ENCODE measurements at places on chromosomes 2 and 18. TPM values are rescaled to one million over a fixed set of nuclear protein-coding genes. Genes with fewer than 3 reads are reported as not detected.

OSR1 gene
- total RNA-seq, result 0.88 TPM

GRCh38 chr2:47899915-47900816 lies 6.1 kb downstream of the FBXO11 start:
- DNase-seq, result no peak

DNA sequence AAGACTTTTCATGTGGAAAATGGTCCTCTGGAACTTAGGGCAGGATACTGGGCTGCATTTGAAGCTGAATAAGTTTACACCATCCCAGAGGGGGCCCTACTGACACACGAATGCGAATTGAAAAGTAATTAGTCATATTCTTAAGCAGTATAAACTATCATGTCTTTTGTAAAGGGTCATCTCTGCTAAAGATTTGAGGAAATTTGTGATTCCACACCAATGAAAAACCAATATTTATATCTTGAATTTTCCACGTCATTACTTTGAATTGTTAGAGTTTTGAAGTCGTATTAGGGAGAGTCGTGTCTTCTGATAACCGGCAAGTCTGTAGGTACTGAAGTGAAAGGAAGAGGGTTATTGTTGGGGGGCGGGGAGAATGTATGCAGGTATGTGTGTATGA lies 4.1 kb upstream of the OTX1 start:
- DNase-seq, result no peak

IFIH1 gene
- total RNA-seq, result 6.8 TPM

DNA sequence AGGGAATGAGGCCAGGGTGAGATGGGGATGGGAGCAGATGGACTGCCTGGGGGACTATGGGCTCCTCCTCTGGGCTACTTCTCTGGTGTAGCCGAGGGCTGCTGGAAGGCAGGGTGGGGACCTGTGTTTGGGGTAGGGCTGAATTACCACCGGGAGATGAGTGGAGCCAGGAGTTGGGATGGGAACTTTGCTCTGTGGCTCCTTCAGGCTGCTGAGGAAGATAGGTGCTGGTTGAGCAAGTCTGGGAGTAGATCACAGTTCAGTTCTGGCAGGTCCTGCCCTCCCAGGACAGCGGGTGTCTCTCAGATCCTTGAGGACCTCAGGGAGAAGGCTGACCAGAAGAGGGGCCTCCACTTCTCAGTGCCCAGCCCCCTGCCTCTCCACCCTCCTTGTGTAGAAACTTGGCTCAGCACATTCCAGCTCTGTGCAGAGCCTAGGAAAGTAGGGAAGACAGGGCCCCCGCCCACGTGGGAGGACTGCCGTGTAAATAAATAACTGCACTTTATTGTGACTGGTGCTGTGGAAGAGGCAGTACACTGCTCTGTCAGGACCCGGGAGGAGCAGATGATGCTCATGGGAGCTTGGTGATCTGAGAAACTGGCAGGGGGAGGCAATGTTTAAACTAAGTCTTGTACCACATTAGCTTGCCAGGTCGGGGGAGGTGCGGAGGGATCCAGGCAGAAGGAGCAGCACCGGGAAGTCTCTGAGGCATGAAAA lies 15.3 kb downstream of the TET3 start:
- peak; percentile 68 for DNase-seq

- no peak for DNase-seq
Measured at GRCh38 chr2:199987586-199987985, 32.2 kb downstream of the MAIP1 start.

DNA sequence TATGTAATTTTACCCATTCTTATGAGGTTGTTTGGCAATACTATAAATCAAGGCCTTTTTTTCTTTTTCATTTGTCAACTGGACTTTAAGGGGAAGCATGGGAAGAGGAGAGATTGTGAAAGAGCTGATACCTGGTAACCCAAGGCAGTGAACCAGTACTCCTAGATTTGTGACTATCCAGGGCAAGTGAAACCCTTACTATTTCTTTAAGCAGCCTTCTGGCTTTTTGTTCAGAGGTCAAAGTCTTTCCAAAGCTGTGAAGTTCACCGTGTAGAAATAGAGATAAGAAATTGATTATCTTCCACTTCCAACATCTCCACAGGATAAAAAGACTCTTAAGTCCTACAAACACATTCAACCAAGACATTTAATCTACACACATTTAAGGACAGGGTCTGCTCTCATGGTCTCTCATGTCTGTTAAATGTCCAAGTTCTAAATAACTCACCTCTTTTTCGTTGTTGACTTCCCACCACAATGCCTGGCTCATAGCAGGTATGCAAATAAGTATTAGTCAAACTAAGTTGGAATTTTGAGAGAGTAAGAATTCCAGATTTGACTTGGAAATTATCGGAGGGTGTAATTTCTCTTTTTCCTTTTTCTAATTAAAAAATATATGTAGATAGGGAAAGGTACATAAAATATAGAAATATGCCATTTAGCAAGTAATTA lies 485.8 kb downstream of the STK39 start:
- DNase-seq, result no peak

DNA sequence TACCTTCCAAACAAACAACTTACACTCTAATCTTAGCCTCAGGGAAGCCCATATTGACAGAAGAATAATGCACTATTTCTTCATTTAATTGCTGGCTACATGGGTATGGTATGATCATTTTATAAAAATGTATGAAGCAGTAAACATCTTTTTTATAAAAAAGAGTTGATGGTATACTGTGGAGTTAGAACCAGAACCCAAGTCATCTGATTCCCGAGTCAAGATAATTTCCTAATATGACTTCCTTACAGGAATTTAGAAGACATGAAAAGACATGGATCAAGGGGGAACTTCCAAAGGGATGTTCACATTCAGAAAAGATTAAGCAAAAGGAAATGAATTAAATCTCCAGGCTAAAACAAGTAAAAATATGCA lies 171.8 kb downstream of the NBAS start:
- no peak for DNase-seq

DNA sequence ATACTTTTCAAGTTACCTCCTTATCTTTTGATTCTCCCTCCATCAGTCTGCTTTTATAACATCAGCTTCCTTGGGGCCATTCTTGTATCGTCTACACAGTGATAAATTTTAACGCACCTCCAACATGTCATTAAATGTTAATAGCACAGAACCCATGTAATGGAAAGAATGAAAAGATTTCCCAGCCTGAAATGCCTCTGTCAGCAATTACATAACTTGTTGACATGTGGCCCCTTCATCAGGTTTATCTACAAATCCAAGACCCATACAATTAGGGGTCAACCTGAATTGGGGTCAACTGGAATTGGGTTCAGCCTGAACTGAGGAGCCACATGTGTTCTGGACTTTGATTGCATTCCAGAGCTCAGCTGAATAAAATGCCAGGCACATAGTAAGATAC lies 148.2 kb upstream of the KLF7 start:
- DNase-seq, result no peak

GRCh38 chr2:75787532-75788132 lies 76.9 kb upstream of the GCFC2 start:
- no peak for DNase-seq

- DNase-seq, result no peak
Measured at GRCh38 chr2:232291343-232291742, 87.2 kb upstream of the ALPP start.

- DNase-seq, result no peak
Measured at GRCh38 chr2:1286929-1287328, 126.3 kb upstream of the TPO start.

- DNase-seq, result no peak
Measured at GRCh38 chr2:58886009-58886408, 644.9 kb upstream of the FANCL start.

GRCh38 chr2:109324861-109325260 lies 195.9 kb downstream of the SH3RF3 start:
- DNase-seq, result no peak

DNA sequence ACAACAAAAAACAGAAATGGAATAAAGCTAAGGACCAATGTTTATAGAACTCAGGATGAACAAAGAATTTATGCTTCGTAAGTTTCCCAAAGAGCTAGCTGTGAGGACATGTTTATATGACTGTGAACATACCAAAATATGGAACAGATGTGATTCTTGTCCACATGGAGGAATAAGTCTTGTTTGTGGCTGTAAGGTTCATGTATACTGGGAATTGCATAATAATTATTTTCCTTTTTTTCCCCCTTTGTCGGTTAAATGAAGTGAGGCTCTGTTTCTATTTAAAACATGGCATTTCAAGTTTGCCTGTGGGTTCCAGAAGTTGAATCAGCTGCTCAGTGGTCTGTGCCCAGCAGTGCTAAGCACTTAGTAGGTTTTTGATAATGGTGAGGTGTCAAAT lies 108.1 kb downstream of the FHOD3 start:
- DNase-seq, result no peak

GRCh38 chr2:181889776-181890175 lies 1.8 kb upstream of the ITPRID2 start:
- no peak for DNase-seq

DNA sequence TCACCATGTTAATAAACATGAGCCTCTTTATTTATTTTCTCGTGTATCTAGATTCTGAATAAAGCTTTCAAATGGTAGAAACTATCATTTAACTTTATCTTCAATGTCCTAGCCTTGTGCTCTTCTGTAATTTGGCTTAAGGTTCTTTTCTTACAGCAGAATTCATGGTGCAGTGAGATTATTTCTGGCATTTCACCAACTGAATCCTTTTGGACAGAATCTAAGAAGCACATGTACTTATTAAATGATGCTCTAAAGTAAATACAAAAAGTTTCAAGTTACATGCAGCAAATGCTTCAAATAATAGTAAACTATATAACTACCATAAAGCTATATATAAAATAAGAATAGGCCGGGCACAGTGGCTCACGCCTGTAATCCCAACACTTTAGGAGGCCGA lies 65.9 kb downstream of the AP1S3 start:
- no peak for DNase-seq

DNA sequence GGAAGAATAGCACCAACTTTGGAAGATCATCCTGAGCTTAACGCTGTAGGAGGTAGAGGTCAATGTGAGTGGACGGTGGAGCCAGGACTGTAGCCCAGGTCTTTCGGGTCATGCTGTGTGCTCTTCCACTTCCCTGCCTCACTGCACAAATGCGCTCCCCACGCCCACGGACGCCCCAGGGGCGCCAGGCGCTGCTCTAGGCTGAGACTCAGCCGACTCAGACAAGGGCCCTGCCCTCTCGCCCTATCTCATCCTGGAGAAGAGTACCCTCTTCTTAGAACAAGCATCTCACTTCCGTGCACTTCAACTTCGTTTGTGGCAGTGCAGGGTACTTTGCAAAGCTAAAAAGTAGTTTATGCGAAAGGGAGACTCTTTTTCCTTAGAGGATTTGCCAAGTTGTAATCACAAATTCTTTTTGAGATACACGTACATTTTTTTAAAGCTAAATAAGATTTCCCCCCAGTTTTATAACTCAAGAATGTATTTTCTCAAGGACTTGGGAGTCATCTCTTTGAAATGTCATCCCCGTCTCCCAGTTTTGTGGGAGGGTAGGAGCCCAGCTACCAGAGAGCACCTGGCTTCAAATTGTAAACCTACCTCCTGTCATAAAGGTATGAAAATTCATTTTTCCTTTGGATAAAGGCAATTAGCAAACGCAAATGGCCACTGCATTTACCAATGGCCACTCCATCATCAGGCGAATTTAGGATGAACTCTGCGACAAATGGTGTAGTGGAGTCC lies 1.2 kb upstream of the PRELID3A start:
- no peak for DNase-seq

Data from dorsolateral prefrontal cortex (tissue), 122 donors.